Astrocyte of the spinal cord (primary cell): ENCODE measurements at places on chromosomes 4 and X.
A peak's percentile ranks its signal among the peaks of the same experiment; 100 is the strongest.

DNA sequence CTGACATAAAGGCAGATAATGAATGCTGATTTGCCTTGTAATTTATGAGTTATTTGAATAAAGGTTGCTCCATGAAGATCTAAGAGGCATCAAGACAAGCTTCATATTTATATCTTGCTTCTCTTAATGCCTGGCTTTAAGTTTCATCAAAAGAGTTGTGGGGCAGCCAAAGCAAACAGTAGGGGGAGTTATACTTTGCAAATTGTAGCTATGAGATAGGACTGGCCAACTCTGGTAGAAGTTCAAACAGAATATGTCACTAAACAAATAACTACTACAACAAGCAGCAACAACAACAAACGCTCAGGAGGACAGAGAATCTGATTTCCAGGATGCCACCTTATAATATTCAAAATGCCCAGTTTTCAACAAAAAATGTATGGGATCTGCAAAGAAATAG, 69.1 kb upstream of the PLAC1 start:
- DNase-seq, result no peak

- no peak for DNase-seq
Measured at GRCh38 chrX:85993539-85994197, 53.7 kb downstream of the CHM start.

DNA sequence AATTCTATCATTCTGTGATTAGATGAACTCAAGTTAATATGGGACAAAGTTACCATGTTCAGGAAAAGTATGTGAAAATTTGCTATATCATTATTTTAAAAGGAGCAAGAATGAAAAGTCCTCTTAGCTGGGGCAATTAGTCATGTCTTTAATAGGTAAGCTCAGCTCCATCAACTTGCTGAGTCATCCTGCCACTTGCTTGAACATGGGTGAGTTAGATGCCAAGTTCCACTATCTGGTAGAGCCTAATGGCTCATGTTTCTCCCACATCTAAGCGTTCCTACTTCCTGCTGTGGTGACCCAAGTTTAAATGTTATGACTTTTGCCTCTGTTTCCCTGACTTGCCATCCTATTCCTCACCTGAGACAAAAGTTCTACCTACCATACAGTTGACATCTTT, 276.8 kb downstream of the ZNF674 start:
- DNase-seq, result no peak

- DNase-seq, result peak; percentile 62
Measured at GRCh38 chr4:88033309-88033708, 25.9 kb downstream of the PKD2 start.

- DNase-seq, result peak; percentile 28
Measured at GRCh38 chr4:100208964-100209363, 18.7 kb upstream of the DDIT4L start.

DNA sequence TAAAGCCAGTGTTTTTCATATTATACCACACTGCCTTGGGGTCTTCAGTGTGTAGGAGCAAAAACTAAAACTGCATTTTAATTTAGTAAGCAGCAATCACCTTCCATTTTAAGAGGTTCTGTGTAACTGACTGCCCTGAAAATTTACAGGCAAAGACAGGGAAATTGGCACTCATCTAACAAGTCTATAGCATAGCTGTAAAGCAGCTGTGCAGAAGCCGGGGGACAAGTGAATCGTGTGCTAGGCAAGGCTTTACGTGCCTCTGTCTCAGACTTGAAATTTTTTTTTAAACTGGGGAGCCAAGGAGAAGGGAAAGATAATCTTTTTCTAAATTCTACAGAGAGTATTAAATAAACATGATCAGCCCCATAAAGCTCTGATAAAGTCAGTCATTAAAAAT, 39.7 kb downstream of the TSPAN5 start:
- no peak for DNase-seq

- no peak for DNase-seq
Measured at GRCh38 chr4:118035309-118035708, 1.0 kb downstream of the NDST3 start.

GRCh38 chr4:91123742-91124141, 996.5 kb downstream of the CCSER1 start:
- no peak for DNase-seq

DNA sequence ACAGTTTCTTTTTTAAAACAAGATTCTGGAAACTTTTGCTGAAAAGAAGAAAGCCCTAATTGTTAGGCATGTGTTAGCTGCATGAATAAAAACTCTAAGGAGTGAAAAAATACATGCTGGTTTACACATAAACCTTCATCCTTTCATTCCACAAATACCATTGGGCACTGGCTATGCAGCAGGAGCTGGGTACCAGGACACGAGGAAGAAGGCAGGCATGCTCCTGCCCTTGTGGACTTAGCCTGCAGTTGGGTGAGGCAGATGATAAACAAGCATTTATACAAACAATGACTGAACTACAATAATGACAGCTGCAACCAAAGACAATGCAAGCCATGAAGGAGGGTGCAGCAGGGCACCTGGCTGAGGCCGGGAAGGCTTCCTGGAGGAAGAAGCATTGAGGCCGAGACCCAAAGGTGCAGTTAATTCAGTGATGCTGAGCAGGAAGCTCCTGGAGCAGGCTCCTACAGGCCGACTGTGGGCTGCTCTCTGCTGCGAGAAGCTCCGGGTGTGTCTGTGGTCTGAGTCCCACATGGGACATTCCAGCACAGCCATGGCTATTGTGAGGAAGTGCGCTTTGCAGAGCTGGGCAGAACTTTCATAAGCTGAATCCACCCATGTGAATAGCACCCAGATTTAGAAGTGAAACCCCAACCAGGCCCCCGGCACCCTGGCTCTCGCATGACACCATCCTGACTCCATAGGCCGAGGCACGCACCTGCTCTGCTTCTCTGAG, 44.0 kb upstream of the MXD4 start:
- no peak for DNase-seq

DNA sequence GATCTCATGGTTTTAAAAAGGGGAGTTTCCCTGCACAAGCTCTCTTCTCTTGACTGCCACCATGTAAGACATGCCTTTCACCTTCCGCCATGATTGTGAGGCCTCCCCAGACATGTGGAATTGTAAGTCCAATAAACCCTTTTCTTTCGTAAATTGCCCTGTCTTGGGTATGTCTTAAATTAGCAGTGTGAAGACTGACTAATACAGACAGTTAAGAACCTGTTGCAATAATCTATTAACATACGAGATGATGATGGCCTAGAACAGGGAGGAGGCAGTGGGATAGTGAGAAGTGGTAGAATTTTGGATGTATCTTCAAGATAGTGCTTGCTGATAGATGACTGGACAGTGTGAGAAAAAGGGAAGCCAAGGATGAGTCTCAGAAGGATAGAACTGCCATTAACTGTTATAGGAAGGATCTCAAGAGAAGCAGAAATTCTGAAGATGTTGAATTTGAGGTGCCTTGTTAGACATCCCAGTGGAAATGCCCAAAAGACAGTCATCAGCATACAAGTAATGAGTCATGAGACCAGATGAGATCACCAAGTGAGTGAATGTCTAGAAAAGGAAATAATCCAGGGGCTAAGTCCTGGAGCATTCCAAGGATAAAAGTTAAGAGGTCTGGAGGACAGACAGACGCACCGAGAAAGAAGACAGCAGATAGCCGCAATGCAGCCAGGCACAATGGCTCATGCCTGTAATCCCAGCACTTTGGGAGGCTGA, 38.8 kb upstream of the UGDH start:
- peak; percentile 84 for DNase-seq

GRCh38 chrX:39214387-39215126, 413.3 kb downstream of the MID1IP1 start:
- DNase-seq, result no peak

DNA sequence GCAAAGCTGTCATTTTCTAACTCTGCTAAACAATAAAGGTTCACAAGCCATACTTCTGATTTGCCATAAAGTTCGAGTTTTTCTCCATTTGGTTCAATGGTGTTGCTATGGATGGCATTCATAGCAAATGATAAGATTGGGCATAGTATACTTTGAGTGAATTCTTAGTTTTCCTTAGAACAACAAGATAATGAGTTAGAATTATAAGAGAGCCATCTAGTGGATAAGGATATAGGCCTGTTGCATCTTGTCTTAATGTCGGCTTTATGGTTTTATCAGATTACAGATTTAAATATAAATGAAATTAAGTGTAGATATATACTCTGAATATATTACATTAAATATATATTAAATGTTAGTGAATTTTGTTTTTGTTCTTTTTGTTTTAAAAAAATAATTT, 644.6 kb downstream of the IL1RAPL1 start:
- peak; percentile 10 for DNase-seq

DNA sequence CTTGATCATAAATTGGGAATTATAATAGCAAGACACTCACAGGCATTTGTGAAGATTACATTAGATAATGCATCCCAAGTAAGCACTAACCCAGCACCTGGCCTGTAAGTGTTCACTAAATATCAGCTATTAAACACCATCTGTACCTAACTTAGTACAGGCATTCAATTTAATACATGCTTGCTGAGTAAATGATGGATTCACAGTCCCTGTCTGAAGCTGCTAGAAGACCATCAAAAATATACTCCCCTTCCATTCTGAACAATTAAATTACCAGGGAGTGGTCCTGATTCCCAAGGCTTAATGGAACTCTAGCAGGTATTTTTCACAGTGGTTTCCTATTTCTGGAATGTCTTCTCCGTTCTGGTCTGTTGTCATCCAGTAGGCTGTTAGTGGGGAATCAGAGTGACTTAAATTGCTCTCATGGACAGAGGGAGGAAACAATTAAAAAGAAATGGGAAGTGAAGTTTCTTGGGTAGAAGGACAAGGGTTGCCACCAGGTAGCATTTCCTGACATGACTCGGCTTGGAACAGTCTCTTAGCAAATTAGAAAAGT, 233.9 kb downstream of the PTTG2 start:
- DNase-seq, result no peak

DNA sequence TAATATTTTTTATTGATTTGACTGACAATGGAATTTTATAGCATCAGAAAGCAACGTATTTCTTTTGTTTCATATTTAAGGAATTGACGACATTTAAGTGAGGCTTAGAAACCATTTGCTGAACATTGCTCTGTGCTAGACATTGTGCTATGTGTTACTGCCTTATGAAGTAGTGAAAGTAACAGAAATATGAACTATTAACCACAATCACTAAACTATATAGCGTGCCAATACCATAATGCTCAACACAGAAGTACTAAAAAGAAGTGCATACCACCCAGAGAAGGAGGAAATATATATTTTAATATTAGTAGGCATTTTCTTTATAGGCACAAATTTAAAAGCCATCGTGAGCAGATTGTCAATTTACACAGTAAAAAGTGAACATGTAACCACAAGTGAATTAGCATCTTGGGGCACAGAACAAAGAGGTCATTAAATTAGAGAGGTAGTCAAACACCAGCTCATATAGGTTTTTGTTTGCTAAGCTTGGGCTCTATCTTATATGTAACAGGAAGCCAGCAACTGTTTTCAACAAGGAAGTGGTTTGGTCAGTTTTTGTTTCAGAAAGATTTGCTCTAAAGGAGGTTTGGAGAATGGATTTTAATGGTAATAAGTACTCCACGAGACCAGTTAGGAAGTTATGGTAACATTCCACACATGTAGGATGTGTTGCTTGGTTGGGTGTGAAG, 270.7 kb downstream of the GRXCR1 start:
- DNase-seq, result no peak

GRCh38 chrX:150155436-150156035, 207.6 kb upstream of the MAMLD1 start:
- peak; percentile 40 for DNase-seq

DNA sequence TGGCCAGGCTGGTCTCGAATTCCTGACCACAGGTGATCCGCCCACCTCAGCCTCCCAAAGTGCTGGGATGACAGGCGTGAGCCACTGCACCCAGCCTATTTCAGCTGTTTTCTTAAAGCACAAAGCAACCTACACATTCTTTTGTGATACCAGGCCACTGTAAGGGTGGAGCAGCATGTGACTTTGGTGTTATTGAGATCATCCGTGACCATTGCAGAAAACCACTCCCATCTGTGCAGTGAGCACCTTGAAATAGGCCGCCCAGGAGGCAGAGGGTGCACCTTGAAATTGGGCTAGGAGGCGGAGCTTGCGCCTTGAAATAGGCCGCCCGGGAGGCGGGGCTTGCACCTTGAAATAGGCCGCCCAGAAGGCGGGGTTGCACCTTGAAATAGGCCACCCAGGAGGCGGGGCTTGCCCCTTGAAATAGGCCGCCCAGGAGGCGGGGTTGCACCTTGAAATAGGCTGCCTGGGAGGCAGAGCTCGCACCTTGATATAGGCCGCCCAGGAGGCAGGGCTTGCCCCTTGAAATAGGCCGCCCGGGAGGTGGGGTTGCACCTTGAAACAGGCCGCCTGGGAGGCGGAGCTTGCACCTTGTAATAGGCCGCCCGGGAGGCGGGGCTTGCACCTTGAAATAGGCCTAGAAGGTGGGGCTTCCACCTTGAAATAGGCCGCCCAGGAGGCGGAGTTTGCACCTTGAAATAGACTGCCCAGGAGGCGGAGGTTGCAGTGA, 9.0 kb upstream of the SLC25A6 start:
- DNase-seq, result no peak

- DNase-seq, result no peak
Measured at GRCh38 chr4:143517764-143518163, 4.3 kb downstream of the SMARCA5 start.

GRCh38 chr4:68337522-68337921, 12.4 kb downstream of the YTHDC1 start:
- no peak for DNase-seq

DNA sequence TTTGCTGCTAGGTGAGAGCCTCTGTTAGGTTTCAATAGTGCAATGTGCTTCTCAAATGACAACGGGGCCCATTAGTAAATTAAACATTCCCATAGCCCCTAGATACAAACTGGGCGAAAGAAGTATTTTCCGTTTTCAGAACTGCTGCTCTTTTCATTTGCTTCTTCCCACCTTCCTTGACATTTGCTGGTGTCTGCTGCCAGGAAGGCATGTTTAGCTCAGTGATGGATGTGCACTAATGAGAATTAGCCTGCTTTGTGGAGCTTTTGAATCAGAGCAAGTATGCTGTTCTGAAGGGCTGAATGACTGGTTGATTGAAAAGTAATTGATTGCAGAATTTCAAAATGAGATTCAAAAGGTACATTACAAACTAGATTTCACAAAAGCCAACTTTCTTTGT, 57.0 kb downstream of the SHROOM3 start:
- DNase-seq, result no peak

DNA sequence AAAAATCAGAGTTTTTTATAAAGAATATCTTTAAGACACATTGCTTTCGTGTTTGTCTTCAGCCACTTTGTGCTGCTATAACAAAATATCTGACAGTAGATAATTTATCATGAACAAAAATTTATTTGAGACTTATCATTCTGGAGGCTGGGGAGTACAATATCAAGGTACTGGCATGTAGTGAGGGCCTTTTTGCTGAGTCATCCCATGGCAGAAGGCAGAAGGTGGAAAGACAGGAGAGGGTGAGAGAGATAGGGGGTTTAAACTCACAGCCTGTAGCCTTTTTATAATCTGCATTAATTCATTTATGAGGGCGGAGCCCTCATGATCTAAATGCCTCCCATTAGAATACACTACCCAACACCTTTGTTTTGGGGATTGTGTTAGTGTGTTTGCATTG, 431.2 kb upstream of the FAM47C start:
- no peak for DNase-seq

- no peak for DNase-seq
Measured at GRCh38 chr4:55336138-55337034, 9.7 kb upstream of the SRD5A3 start.
